ENCODE measurements at places on chromosomes 2 and 18.

- DNase-seq: no peak
Observed at GRCh38 chr2:238987352-238987981, 139.6 kb downstream of the TWIST2 start.

- DNase-seq: no peak
Observed at GRCh38 chr2:25421289-25421688, 79.6 kb upstream of the DNMT3A start.

GRCh38 chr18:47311585-47311984, 60.1 kb upstream of the SKOR2 start:
- DNase-seq: no peak

DNA sequence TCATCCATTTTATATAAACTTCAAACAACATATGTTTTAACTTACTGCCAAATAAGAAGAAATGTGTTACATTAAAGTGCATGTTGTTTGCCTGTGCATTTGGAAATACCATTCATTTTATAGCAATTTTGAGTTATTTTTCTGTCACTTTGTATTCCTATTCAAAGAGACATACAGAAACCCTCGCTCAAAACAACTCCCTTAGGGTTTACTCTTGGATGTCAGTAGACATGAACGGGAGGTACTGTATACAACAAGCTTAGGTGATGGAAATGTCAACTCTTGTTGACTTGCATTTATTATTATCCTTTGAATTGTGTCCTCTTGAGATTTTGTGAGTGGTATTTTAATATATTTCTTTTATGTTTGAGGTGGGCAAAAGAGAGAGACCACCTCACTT, 132.3 kb downstream of the CAMKMT start:
- no peak for DNase-seq
